CD4-positive, CD25-positive, alpha-beta regulatory T cell (primary cell): ENCODE measurements at places on chromosomes 12 and 14. TPM values are rescaled to one million over a fixed set of nuclear protein-coding genes. Genes with fewer than 3 reads are reported as not detected.

The PSMC6 gene
- total RNA-seq, result 110 TPM

The SPRYD4 gene
- 5.3 TPM for total RNA-seq

- H3K4me3 ChIP-seq, result no peak overlapping the region
- H3K4me1 ChIP-seq, result no peaks in the 10 kb centered on the region
- H3K36me3 ChIP-seq, result no peaks in the 10 kb centered on the region
Measured at GRCh38 chr14:84493779-84494178, 1036.2 kb upstream of the FLRT2 start.

DNA sequence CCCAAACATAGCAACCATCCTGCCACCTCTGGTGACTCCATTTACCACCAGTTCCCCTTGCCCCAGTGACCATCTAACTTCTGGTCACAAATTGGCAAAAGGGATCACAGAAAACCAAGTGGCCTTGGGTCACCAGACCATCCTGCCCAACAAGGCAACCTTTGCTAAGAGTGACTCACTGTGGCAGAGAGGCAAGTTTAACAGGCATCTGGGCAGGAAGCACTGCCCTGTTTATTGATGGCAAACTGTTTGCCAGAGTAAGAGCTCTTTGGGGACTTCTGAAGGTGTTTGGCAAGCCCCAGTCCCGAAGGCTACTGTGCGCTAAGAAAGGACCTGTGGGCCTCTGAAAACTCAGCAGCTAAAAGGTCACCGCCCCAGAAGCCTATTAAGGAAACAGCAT is 28.2 kb upstream of the TMEM233 start:
- DNase-seq, result no peak
- no peak overlapping the region for H3K4me3 ChIP-seq
- no peaks in the 10 kb centered on the region for H3K4me1 ChIP-seq
- no peaks in the 10 kb centered on the region for H3K27me3 ChIP-seq
- no peaks in the 10 kb centered on the region for H3K36me3 ChIP-seq

- H3K27ac ChIP-seq, result no peak overlapping the region
- H3K4me1 ChIP-seq, result no peaks in the 10 kb centered on the region
- H3K4me3 ChIP-seq, result no peak overlapping the region
- no peaks in the 10 kb centered on the region for H3K27me3 ChIP-seq
- H3K36me3 ChIP-seq, result no peaks in the 10 kb centered on the region
Measured at GRCh38 chr14:49049711-49050110, 536.5 kb downstream of the RPS29 start.

The LRP6 gene
- total RNA-seq, result 1.4 TPM

DNA sequence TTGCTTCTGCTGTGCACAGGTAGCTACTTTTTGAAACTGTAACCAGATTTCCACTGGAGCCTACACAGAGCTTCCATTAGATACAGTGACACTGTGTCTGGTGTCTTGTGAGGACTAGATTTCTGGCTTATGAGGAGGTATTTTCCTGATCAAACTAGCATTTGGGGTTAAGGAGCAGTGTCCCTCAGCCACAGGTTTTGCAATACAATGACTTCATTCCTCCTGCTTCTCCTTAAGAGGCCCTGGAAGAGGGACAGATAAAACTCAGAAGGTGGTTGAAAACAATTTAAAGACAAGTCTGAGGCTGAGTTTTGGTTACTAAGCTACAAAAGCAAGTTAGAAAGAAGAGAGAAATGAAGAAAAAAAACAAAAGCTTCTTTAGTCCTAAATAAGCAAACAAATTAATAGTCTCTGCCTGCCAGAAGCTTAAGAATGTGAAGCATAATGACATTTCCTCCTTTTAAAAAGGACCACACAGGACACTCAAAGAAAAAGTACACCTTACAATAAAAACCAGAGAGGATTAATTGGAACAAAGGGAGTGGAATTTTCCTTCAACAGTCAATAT is 53.0 kb downstream of the PKP2 start:
- no peak for DNase-seq
- no peak overlapping the region for H3K27ac ChIP-seq
- no peaks in the 10 kb centered on the region for H3K4me1 ChIP-seq
- H3K36me3 ChIP-seq, result no peaks in the 10 kb centered on the region

The NXPH4 gene
- total RNA-seq, result 0.49 TPM

The P2RX2 gene
- total RNA-seq, result not detected

The CLEC4D gene
- not detected for total RNA-seq

The INHBC gene
- total RNA-seq, result not detected

DNA sequence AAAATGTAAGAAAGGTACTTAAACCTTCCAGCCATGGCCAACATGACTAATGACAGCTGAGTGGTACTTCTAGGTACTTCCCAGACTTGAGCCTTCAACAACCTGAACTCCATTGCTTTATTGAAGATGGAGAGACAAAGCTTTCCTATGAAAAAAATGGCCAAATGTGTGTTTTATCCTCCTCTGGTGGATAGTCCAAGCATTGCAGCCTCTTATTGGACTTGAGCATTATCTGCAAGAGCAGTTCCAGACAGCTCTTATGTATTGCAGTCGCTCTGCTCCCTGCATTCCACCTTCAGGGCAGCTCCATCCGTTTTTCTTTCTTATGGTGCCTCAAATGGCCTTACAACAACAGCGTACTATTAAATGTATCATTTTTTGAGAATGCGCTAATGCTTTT is 588.2 kb downstream of the NRXN3 start:
- no peak overlapping the region for H3K4me3 ChIP-seq
- no peaks in the 10 kb centered on the region for H3K4me1 ChIP-seq
- no peak overlapping the region for H3K27ac ChIP-seq
- H3K36me3 ChIP-seq, result no peaks in the 10 kb centered on the region
- H3K27me3 ChIP-seq, result no peaks in the 10 kb centered on the region

DNA sequence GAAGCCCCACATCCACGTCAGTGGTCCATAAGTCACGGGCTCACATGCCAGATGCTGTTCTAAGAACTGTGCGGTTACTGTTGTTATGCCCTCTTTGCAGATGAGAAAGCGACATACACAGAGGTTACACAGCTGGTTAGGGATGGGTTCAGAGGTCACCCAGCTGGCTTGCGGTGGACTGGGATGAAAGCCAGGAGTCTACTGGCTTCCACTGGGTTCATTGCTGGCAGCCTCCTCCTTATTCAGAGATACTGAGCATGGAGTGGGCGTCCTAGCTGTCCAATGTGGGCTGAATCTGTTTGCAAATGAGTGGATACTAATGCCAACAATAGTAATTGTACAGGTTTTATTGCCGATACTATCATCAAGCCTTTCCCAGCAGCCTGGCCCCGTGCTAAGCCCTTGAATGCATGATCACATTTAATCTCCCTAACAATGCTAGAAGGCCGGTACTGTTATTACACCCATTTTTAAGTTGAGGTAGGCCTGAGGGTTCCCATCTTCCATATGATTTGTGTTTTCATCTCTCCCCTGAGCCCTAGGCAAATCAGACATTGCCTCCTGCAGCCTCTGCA is 129.1 kb downstream of the PLXNC1 start:
- no peak overlapping the region for H3K27ac ChIP-seq
- H3K27me3 ChIP-seq, result no peaks in the 10 kb centered on the region
- H3K4me1 ChIP-seq, result peaks cover 4% of the 10 kb centered on the region
- peaks cover 7% of the 10 kb centered on the region for H3K36me3 ChIP-seq
- DNase-seq, result no peak

DNA sequence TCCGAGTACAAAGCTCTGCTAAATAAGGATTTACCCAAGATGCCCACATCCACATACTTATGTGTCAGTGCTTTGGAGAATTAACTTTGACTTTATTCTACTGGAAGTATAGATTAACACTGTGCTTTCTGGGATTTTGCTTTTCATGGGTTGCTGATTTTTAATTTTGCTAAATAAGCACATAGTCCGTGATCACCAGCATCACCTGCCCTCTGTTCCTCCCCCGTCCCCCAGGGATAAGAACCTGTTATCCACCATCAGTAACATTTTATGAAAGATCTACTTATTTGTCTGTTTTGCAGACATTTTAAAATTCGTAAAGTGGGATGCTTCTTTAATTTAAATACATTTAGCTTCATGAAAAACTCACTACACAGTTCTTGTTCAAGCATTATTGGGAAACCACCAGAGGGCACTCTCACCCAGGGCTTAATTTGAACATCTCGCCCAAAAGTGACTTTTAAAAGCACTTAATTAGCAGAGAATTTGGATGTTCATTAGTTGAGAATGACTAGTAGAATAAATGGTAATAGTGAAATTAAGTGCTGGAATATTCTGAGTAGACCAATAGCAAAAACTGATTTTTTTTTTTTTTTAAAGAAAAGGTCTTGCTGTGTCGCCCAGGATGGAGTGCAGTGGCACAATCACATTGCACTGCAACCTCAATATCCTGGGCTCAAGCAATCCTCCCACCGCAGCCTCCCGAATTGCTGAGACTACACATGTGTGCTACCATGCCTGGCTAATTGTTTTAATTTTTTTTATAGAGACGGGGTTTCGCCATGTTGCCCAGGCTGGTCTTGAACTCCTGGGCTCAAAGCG is 35.7 kb downstream of the MRPL42 start:
- no peaks in the 10 kb centered on the region for H3K4me1 ChIP-seq
- H3K4me3 ChIP-seq, result no peak overlapping the region
- H3K36me3 ChIP-seq, result peaks cover 9% of the 10 kb centered on the region
- H3K27ac ChIP-seq, result no peak overlapping the region
- peak; percentile 69 for DNase-seq
- no peaks in the 10 kb centered on the region for H3K27me3 ChIP-seq
